Mesenchymal stem cell (in vitro differentiated cells and primary cell): ENCODE measurements at places on chromosomes 11 and 22.

DNA sequence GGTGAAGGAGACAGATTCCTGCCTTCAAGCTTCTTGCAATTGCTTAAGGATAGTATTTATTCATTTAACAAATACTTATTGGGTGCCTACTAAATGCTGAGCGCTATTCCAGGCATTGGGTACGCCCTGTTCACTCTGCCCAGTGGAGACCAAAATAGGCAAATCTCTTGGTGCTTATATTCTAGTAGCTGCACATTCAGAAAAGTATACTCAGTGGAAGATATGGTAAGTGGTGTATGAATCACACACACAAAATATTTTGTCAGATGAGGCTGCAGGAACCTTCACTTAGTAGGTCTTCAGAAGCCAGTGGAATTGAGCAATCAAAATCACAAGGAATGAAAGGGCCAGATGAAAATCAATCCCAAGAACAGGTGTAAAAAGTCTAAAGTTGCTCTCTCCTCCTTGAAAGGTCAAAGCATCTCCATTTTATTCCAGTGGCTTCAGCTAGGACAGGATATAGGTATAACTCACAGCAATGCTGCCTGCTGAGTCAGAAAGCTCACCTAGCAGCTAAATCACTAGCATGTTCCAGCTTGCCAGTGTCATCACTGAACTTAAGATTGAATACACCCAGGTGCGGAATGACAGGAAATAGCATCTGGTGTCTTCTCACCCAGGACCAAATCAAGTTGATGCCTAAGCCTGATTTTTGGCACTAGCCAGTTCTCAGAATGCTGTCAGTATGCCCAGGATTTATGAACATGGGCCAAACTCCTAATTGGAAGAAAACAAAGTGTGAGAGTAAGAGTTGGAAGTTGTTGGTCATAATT lies 83.9 kb downstream of the AMOTL1 start:
- DNase-seq: no peak

GRCh38 chr22:17777005-17777716 lies 2.9 kb upstream of the BID start:
- DNase-seq: no peak

- peak; percentile 94 for DNase-seq
Observed at GRCh38 chr22:39316440-39317083, 2.9 kb downstream of the RPL3 start.

DNA sequence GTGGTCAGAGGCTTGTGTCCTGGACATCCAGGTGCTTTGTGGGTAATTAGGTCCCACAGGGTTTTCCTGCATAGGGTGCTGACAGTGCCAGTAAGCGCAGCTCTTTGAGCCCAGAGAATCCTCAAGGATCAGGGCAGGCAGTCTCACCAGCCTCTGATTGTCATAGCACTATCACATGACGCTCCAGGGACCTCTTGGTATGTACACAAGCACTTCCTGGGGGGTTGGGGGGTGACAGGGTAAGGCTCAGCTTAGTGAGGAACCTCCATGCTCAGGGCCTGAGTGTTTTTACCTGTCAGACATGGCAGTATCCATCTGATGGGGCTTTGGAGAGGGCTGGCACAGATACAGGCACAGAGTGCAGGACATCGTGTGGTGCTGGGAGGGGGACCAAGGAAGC lies 27.9 kb upstream of the SUSD2 start:
- DNase-seq: peak; percentile 74

- DNase-seq: no peak
Observed at GRCh38 chr11:77109236-77110019, 6.8 kb downstream of the OMP start.

- DNase-seq: no peak
Observed at GRCh38 chr11:11427140-11427539, 74.1 kb upstream of the CSNK2A3 start.

DNA sequence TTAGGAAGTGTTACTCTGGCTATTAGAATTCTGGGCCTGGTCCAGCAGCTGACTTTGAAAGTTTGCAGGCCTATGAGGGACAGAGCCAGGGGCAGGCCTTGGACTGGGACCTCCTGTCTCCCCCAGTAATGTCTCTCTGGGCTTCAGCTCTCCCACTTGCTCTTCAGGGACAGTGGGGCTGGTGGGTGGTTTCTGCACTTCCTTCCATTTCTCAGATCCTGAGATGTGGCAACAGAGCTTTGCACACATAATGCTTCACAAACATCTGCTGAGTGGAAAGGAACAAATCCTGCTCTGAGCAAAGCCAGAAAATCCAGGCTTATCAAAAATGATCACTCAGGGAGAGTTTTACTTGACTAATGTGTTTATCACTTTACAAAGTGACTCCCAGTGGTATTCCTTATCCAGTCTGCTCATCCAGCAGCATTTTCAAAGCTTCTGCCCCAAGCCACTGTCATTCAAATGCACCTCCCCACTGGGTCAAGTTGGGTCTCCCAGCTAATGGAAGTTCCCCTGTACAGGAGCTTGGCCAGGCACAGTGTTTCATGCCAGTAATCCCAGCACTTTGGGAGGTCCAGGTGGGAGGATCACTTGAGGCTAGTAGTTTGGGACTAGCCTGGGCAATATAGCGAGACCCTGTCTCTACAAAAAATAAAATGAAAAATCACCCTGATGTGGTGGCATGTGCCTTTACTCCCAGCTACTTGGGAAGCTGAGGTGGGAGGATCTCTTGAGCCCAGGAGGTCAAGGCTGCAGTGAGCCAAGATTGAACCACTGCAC lies 13.5 kb upstream of the OSBP2 start:
- DNase-seq: no peak

GRCh38 chr11:41245704-41246398 lies 213.6 kb downstream of the LRRC4C start:
- DNase-seq: no peak

- no peak for DNase-seq
Observed at GRCh38 chr11:75655605-75656004, 13.2 kb downstream of the MAP6 start.

DNA sequence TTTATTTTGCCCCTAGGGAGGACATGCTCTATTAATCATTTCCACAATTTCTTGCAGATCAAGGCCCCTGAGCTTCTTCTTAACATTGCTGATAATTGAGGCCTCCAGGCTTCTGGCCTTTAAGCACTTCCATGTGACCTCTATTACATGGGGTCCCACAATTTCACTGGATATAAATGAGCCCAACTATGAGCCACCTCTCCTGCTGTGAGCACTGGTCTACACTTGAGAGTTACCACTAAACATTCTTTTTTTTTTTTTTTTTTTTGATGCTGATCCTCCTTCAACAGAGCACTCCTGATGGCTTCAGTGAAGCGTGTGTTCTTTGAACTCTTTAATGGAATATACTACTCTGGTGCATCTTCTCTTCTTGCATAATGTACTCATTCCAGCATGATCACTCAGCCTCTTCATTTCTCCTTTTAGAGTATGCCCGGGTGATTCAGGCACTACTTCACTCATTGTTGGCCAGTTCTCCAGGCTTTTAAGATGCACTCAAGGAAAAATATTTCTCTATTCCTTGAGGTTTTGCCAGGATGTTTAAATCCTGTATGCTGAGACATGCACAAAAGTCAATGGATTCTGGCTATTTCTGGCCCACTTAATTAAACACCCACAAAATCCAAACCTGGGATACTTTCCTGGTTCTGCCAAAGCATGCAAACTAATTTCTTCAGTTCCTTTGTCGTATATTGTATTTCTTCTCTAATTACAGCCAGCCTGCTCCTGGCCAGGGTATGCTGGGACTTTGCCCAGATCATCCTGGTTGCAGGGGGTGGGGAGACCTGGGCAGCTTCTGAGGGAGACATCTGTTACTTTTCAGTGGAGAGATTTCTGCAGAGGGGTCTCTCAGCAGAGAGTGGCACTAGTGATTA lies 257.8 kb upstream of the LUZP2 start:
- DNase-seq: peak; percentile 87

DNA sequence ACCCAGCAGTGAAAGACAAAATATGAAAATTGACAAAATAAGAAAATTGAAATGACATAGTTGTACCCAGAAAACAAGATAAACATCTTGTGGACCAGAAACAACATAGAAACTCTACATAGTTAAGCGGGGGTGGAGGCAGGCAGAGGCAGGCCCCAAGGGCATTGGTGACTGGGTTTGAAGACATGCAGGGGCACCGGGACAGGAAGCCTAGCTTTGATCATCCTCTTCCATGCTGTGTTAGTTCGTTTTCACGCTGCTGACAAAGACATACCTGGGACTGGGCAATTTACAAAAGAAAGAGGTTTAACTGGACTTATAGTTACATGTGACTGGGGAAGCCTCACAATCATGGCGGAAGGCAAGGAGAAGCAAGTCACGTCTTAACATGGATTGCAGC lies 33.5 kb upstream of the CRTAM start:
- no peak for DNase-seq

DNA sequence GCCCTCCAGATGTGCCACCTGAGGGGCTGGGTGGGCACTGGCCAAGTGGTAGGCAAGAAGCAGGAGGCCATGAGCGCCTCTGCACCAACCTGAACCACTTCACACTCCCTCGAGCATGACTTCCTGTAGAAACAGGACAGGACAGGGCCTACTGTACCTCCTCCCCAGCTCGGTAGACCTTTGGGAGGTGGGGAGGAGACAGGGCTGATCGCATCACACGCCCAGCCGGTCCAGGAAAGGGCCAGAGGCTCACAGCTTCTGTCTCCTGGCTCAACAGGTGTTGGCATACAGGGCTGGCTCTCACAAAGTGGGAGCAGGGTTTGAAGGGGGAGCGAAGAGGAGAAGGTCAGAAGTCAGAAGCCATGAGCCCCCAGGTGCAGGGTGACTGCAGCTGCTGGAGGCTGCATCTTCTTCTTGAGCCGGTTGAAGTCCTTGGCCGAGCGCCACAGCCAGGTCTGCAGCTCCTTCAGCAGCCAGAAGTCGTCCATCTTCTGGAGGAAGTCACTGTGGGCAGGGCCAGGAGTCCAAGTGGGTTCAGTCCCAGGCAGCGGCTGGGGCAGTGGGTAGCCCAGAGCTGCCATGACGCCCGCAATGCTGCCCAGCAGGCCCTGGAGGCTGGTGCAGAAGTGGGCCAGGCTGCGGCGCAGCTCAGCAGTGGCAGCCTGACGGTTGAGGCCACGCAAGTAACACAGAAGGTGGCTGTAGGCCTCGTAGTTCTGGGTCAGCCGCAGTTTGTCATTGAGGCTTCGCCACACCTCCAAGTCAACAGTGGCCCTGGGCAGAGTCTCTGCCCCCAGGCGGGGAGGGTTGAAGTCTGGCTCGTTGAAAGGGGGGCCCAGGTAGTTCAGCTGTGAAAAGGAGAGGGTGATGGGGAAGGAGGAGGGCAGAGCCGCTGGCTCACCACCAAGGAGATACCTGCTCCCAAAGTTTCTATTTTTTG lies 8.3 kb downstream of the CLCF1 start:
- no peak for DNase-seq

DNA sequence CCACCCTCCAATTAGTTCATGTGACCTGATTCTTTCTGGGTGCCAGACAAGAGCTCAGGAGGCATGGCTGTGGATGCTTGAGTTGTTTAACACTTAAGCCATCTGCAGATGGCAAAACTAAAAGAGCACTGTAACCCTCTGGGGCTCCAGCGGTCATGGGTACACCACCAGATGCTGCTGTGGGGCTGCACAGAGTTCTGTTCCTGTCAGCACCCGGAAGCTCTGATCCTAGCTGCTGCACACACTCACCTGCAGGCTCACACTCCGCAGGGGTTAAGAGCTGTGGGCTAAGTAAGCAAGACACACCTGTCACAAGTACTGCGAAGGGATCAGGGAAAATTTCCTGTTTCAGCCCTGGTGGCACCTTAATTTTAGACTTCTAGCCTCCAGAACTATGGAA lies 307.8 kb downstream of the C11orf87 start:
- no peak for DNase-seq

GRCh38 chr11:117604336-117604995 lies 192.6 kb downstream of the DSCAML1 start:
- DNase-seq: peak; percentile 5

GRCh38 chr22:46902998-46903916 lies 140.8 kb downstream of the TBC1D22A start:
- DNase-seq: no peak

- no peak for DNase-seq
Observed at GRCh38 chr11:63845911-63846310, 7.0 kb downstream of the MARK2 start.

DNA sequence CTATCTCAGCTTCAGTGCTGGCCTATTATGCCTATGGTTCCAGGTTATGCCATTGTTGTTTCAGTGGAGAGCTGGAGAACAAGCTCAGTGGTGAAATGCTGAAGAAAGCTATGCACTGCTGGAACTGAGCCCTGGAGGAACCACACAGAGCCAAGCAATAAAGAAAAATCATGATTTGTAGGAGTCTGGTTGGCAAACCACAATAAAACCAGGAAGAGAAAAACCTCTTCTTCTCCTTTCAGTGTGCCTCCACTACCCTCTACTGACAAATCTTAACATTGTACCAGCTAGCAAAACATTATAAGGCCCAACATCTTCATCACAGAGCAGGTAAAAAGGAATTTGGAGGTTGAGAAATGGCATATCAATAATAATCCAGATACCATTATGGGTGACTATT lies 5.3 kb downstream of the OR51F2 start:
- DNase-seq: no peak

- DNase-seq: no peak
Observed at GRCh38 chr11:13000721-13001120, 8.4 kb upstream of the RASSF10 start.

DNA sequence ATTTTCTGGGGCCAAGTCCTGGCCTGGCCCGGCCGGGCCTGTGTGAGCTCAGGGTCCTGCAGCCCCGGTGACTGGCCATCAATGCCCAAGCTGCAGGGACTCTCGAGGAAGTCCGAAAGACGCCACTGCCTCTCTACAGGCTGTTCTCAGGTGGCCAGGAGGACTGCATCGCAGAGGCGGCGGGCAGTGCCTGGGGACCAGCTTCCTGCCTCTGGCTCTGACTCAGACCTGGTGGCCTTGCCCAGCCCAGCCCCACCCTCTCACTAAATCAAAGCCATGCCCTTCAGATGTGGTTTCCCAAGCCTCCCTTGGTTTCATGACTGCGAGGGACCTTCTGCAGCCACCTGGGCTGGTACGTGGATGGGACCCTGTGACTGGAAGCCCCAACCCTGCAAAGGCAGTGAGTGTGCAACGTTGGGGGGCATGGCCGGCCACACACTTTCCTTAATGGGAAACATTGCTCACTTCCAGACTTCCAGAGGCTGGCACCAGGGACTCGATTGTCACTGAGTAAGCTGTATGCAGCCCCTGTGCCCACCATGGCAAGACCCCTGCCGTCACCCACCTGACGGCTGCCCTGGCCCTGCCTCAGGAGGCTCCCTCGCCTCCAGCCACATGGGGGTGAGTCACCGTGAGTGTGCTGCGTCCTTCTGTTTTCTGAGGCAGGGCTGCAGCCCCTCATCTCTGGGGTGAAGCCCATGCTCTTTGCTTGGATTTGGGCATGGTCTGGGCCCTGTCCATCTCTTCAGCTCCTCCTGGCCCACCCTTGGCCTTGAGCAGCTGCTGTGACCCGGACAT lies 6.0 kb upstream of the FGF3 start:
- no peak for DNase-seq
